ENCODE measurements at places on chromosomes 2 and 18.

GRCh38 chr2:46540496-46541331 lies 61.3 kb downstream of the TMEM247 start:
- no peak for DNase-seq

DNA sequence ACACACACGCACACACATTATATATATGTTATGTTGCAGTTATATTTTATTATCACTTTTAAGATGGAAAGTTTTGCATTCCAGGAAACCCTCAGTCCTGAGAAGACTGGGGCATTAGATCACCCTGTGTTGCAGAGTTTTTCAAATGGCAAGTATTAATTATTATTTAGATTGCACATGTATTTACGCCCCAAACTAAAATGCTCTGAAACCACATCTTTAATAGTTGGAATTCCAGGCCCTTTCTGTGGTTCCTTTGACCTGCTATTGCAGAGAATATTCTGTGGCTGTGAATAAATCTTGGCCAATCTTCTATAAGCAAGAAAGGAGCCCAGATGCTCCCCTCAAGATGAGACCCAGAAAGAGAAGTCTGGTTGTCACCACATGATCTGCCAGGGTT lies 427.0 kb upstream of the TNP1 start:
- DNase-seq: no peak

GRCh38 chr18:78892177-78892576 lies 87.4 kb upstream of the SALL3 start:
- DNase-seq: no peak

- no peak for DNase-seq
Measured at GRCh38 chr18:57975805-57976204, 68.2 kb upstream of the NEDD4L start.

GRCh38 chr2:21162615-21162878 lies 38.8 kb downstream of the TDRD15 start:
- DNase-seq: no peak

DNA sequence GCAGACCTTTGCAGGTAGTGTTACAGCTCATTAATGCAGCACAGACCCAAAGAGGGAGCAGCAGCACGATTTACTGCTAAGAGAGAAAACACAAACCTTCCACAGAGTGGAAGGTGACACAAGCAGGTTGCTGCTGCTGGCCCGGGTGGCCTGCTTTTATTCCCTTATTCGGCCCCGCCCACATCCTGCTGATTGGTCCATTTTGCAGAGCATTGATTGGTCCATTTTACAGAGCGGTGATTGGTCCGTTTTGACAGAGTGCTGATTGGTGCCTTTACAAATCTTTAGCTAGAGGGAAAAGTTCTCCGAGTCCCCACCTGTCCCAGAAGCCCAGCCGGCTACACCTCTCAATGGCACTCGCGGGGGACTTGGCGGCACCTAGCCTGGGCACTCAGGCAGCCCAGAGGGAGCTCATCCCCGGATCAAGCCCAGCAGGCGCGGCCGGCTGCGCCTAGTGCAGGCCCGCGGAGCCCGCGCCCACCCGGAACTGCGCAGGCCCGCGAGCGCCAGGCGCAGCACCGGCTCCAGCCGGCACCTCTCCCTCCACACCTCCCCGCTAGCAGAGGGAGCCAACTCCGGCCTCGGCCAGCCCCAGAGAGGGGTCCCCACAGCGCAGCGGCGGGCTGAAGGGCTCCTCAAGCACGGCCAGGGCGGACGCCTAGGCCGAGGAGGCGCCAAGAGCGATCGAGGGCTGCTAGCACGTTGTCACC lies 825.6 kb upstream of the HS6ST1 start:
- DNase-seq: no peak

- DNase-seq: no peak
Measured at GRCh38 chr18:58438958-58439300, 190.0 kb downstream of the ALPK2 start.

DNA sequence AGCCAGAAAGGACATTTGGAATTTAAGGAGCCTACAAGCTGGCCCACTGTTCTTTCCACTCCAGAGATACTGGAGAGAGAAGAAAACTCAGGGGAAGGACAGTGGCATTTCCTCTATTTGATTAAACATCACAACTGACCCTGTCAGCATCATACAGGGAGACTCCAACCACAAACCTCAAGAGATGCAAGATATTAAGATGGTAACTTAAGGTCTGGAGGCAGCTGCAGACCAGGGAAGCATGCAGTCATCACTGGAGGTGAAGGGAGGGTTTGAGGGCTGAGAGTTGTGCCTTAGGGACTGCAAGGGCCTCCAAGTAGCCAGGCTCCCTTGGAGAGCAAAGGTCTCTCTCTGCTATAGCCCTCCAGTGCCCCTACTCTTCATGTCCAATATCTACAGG lies 67.4 kb downstream of the RNF152 start:
- DNase-seq: no peak

DNA sequence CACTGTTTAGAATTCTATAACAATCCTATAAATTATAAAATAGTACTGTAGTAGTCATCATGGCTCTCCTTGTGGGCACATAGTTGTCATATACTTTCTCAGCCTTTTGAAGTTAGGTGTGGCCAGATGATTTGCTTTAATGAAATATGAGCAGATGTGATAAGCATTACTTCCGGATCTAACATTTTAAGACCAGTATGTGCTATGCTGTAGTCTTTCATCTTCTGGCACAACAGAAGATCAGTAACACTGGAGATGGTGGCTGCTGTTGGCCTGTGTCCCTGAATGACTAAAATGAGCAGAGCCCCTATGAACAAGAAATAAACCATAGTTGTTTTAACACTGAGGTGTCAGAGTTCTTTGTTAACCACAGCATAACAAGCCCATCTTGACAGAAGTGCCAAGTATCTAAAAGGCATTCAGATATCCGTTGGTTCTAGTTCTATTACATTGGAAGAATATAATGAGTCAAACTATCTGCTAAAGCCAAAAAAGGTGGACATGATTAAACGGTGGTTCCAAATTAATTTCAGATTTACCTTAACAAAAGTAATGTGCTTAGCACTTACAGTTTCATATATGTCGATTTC lies 6.3 kb downstream of the MEX3C start:
- no peak for DNase-seq

DNA sequence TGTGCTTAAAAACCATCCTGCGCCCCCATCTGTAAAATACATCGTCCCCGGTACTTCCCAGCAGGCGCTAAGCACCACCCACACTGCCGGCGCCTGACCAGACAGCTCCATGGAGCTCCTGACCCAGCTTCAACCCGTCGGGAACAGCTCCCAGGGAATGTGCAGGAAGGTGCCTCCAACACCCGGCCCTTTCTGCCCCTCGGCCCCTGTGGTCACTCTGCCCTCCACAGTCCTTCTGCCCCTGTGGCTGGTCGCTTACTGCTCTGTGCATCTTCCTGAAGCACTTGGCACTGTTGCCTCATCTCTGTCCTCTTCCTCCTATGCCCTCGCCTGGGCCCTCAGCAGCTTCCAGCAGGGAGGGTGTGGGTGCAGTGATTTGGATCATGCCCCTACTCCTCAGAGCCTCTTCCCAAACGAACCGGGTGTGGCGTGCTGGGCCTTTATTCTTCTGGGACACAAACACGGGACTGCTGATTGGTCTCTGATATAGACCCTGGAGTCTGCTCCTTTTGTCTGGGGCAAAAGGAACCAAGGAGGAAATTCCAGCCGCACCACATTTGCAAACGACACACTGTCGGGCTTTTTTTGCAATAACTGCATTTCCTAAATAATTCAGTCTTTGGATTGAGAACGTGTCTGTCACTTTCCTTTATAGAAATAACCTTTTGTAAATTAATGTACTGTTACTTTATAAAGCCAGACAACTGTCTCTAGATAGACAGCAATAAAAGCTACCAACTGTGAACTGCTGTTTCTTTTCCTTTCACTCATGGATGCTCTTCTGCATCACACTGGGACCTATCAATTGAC lies 65.9 kb downstream of the ADI1 start:
- no peak for DNase-seq

DNA sequence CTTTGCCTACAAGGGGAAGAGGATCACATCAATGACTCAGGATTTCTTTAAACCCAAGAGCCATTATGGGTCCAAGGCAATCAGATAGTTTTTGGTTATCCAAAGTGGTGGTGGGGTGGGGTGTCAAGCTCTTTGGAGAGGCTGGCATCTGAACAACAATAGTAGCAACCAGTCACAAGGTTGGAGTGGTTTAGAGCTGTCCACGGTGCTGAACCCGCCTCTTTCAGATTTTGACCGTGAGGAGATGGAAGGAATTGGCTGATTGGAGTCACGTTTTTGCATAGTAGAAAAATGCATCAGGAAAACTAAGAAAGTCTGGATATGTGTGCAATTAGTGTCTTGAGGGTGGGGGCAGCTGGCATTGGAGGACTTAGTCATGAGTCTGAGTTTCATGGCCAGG lies 159.9 kb downstream of the LOXHD1 start:
- no peak for DNase-seq

- DNase-seq: no peak
Measured at GRCh38 chr18:7567474-7568425, 634 bp downstream of the PTPRM start.

- DNase-seq: no peak
Measured at GRCh38 chr18:79420033-79420745, 24.5 kb downstream of the NFATC1 start.

DNA sequence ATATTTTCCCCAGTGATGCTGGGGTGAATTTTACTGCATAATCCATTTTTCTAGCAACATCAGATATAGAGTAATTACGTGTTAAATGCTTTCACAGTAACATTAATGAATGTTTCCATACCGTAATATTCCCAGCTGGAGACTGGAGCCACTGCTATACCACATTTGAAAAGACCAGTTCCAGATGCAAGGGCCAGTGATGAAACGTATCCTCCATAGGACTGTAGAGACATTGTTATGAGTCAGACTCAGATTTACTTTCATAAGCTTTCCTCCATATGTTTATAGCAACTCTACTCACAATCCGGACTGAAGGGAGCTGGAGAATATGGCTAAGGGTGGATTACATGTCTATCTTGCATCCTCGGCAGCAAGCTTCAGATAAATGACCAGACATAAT lies 22.7 kb upstream of the GCG start:
- DNase-seq: no peak

- DNase-seq: no peak
Measured at GRCh38 chr18:40911041-40911440, 1044.0 kb upstream of the PIK3C3 start.

GRCh38 chr2:97701851-97702465 lies 11.4 kb upstream of the ZAP70 start:
- no peak for DNase-seq

GRCh38 chr18:6331872-6332271 lies 82.8 kb downstream of the L3MBTL4 start:
- DNase-seq: no peak

DNA sequence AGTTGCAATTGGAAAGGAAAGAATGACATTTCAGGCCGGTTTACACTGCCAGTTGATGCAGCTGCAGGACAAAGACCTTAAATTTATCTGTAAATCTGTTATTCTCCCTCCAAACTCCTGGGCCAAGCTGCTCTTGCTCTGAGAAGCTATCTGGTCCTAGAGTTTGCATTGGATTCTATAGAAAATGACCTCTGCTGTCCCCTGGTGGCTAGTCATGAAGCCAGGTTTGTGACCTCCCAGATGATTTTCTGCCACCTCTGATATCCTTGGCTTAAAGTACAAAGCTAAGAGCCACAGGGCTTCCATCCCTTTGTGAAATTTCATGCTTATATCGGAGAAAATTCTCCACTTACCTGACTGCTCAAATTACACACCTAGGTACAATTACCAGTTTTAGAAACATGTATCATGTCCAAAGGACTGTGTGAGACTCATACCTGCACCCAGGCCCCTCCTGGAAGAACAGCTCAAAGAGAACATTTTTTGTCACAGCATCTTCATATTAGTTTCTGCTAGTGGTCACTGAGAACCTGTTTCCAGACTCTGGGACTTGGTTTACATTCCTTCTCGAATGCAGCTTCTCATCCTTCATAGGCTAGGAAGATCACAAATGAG lies 28.9 kb upstream of the IER3IP1 start:
- DNase-seq: no peak

DNA sequence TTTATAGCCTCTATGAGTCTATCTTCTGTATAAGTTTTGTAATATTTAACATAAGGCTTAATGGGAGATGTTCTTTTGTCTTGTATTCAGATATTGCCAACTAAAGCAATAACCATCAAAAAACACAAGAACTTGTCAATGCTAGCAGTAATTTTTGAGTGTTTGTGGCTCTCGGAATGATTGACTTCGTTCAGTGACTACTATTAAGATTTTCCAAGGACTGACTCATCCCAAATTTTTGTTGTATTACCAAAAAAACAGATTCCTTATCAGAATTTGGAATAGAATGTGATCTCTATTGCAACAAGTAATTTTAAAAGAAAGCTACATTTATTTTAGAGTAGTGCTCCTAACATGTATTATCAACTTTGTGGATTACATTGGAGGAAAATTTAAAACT lies 8.1 kb downstream of the NABP1 start:
- DNase-seq: no peak

DNA sequence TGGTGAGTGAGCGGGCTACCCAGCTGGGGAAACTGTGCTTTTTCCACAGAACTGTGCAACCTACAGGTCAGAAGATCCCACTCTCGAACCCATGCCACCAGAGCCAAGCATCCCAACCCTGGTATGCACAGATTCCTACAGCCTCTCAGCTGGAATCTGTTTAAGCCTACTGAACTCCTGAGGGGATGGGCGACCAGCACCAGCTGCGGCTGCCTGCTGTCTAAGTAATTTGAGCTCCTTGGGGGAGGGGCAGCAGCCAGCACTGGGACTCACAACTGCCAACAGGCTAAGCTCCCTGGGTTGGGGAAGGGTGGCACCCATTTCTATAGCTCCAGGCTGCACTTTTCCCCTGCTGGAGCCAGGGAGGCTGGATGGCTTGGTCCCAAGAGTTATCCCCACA lies 11.8 kb downstream of the CYP27C1 start:
- DNase-seq: no peak

- no peak for DNase-seq
Measured at GRCh38 chr2:161165811-161166210, 5.6 kb downstream of the TANK start.

DNA sequence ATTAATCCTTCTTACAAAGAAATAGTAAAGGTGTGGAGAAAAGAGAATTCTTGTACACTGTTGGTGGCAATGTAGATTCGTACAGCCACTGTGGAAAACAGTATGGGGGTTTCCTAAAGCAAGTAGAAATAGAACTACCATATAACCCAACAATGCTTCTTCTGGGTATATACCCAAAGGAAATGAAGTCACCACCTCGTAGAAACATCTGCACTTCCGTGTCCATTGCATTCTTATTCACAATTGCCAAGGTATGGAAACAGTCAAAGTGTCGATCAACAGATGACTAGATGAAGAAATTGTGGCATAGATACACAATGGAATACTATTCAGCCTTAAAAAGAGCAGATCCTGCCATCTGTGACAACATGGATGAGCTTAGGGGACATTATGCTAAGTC lies 93.4 kb upstream of the TGIF1 start:
- DNase-seq: no peak

DNA sequence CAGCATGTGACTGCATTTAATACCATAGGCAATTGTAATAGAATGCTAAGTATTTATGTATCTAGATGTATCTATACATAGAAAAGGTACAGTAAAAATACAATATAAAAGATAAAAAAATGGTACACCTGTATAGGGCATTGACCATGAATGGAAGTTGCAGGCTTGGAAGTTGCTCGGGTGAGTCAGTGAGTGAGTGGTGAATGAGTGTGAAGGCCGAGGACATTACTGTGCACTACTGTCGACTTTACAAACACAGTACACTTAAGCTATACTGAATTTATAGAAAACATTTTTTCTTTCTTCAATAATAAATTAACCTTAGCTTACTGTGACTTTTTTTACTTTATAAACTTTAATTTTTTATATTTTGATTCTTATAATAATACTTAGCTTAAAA lies 8.9 kb downstream of the DIS3L2 start:
- no peak for DNase-seq

GRCh38 chr2:95024960-95025405 lies 525 bp upstream of the MAL start:
- DNase-seq: no peak

GRCh38 chr2:60759654-60760053 lies 3.6 kb downstream of the PAPOLG start:
- DNase-seq: no peak

Measured in activated CD8-positive, alpha-beta memory T cell treated with anti-CD3 and anti-CD28 coated beads for 1 hour (primary cell).